ENCODE measurements at places on chromosomes 5 and 9.

GRCh38 chr9:128045831-128046230 is 21.3 kb downstream of the NAIF1 start:
- DNase-seq: no peak

GRCh38 chr5:147050172-147050571 is 171.6 kb upstream of the PPP2R2B start:
- no peak for DNase-seq

GRCh38 chr5:172454358-172455086 is at the start of gene SH3PXD2B:
Gene SH3PXD2B, minus strand, starts transcription at chr5:172454525. Its CDS starts 173 bp downstream, at chr5:172454352.
- DNase-seq: peak; percentile 13

- no peak for DNase-seq
Observed at GRCh38 chr9:1959371-1959770, 55.8 kb upstream of the SMARCA2 start.

- DNase-seq: no peak
Observed at GRCh38 chr5:94470802-94471201, 147.6 kb downstream of the KIAA0825 start.

- no peak for DNase-seq
Observed at GRCh38 chr5:113140837-113141671, 164.5 kb downstream of the DCP2 start.

DNA sequence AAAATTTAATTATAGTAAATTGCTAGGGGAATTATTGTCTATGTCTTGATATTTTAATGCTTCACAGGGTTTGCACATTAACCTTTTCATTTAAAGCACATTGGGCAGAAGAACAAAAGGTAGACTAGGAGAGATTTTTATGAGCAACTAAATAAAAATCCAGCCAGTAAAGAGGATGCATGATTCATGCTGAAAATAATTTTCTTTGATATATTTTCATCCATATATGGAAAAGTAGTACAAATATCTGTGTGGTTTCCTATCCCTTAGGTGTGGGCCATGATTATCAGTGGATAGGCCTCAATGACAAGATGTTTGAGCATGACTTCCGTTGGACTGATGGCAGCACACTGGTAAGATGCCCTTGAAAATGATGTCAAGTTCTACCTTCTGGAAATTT is 83.1 kb downstream of the VCAN start:
- no peak for DNase-seq

DNA sequence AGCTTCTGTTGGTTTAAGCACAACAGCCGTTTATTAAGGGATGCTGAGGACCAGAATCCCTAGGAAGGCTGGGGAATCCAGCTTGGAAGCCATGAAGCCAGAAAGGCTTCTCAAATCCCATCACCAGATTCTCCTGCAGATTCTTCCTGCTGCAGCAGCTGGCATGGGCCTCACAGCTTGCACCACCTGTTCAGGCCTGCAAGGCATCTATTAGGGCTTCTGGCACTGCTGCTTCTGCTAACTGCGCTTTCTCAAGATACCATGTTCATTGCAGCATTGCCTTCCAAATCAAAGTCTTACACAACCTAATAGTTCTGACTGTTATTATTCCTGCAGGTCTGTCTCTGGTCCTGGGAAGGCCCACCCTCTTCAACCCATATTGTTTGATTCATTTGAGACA is 51.2 kb upstream of the ZNF366 start:
- DNase-seq: no peak

GRCh38 chr5:145793574-145793973 is 41.6 kb downstream of the PRELID2 start:
- no peak for DNase-seq

- DNase-seq: no peak
Observed at GRCh38 chr5:148909766-148910165, 83.4 kb downstream of the ADRB2 start.

GRCh38 chr9:89563571-89564345 is 41.1 kb upstream of the GADD45G start:
- DNase-seq: no peak

- no peak for DNase-seq
Observed at GRCh38 chr5:165405340-165405739, 1899.9 kb downstream of the MAT2B start.

DNA sequence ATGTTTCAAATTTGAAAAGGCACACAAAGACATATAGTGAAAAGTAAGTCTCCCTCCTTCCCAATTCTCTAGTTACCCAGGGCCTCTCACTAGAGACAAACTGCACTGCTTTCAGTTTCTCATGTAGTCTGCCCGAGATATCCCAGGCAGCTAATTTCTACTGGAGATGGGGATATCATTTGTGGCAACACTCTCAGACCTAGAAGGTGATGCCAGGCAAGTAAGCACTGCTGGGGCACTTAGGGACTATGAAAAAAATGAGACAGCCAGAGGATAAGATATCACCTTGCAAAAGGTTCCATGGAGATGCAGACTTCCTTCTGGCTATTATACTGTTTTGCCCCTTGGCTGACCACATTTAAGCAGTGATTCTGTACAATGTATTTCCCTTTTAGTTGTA is 12.6 kb downstream of the SIL1 start:
- no peak for DNase-seq

DNA sequence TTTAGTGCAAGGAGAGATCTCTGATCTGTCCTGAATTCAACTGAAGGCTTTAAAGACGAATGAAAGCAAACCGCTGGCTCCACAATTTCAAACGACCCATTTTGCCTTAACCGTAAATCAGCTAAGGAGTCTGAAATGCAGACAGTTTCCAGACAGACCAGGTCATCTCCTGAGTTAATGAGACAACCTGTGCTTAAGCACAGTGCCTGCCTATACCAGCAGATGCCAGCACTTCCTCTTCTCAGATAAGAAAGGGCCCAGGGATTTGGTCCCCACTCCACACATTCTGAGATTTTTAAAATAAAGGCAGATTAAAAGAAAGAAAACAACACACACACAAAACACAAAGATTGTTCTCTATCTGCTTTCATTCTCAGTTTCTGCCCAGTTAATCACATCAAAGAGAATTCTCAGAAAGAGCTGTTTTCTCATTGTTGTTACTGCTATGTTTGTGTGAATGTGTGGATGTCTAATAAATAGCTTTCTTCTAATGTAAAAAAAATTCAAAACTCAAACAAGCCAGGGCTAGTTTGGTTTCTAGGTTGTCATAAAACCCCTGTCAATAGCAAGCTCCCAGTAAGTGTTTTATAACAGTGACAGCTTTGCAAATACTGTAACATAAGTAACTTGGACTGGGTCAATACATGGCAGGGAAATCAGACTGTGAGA is 157.7 kb upstream of the SLC24A2 start:
- no peak for DNase-seq

GRCh38 chr5:18797222-18797621 is 1163.0 kb downstream of the TAF11L14 start:
- no peak for DNase-seq

DNA sequence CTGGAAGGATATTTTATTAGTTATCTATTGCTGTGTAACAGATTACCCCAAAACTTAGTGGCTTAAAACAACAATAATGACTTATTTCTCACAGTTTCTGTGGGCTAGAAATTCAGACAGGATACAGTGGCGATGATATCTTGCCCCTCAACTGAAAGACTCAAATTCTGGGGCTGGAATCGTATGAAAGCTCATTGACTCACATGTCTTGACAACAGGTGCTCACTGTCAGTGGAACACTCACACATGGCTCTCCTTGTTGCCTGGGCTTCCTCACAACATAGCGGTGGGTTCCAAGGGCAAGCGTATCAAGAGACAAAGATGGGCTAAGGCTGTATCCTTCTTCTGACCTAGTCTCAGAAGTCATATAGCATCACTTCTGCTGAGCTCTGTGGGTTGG is 3.7 kb upstream of the GNPDA1 start:
- DNase-seq: no peak

DNA sequence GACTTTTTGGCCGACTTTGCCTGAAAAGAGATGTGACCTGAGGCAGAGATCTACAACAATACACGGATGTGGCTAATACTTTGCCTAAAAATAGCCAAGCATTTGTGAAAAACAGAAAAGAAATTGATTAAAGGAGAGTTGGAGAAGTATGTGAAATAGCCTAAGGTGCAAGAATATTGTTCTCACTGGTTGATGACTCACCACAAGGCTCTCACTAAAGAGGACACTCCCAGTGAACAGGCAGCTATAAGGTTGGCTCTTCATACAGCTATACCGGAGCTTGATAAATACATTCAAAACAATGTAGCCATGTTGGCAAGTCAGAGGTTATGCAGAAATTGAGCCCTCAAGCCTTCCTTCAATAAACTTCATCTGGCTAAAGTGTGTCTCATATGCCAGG is 317.2 kb upstream of the GRAMD2B start:
- DNase-seq: no peak

DNA sequence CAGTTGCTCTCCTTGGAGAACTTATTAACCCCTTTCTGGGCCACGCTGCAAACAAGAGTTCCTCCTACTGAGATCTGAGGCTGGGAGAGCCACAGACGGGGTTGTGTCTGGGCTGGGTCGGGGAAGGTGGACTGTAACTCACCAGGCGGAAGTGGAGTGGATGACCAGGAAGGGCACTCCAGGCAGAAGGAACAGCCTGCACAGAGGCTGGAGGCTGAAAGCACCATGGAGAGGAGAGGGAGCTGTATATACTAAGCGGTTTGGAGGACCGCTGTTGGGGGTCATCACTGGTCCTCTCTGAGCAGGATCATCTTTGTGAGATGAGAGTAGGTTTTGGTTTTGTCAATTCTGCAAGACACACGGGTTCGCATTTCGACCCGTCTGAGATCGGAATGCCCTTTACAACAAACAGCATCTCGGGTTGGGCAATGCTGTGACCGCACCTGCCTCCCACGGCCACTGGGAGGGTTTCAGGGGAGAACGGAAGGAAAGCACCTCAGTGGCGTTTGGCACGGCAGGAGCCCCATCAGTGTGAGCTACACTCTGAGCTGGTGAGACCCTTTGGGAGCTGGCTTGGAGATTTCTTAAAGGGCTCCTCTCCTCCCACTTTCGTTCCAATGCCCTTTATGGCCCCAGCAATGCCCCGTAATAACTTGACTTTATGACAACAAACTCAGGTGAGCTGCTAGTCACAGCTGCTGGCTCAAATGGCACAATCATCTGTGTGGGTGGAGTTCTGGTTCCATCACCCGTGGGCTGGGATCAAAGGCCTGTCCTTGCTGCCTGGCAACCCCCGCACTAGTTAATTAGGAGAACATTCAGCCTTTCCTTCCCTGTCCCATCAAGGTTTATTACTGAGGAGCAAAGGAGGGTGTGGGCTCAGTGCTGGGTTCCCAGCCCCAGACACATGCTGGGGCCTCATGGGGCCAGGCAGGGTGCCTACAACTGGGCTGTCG is 18.7 kb upstream of the NEURL1B start:
- DNase-seq: no peak

DNA sequence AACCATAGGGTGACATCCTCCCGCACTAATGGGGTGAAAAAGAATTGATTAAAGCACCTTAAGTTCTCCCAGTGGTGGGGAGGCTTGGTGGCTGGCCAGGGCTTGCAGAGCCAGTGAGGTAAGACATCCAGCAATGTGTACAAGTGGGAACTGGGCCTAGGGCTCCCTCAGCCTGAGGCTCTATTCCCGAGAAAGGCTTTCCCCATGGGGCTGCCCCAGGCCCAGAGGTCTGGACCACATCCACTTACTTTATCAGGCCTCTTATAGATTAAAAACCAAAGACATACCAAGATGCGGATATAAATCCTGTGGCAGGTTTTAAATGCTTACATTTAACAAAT is 35.3 kb downstream of the C5orf15 start:
- DNase-seq: no peak

- DNase-seq: no peak
Observed at GRCh38 chr9:81767921-81768320, 78.6 kb upstream of the TLE1 start.

- no peak for DNase-seq
Observed at GRCh38 chr9:131214286-131214856, 61.9 kb downstream of the FAM78A start.

GRCh38 chr5:123000731-123001130 is 35.8 kb downstream of the PPIC start:
- DNase-seq: no peak

GRCh38 chr9:137194388-137194787 is 5.9 kb downstream of the SSNA1 start:
- DNase-seq: no peak

Data from stimulated activated CD8-positive, alpha-beta memory T cell treated with anti-CD3 and anti-CD28 coated beads, Interleukin-12 subunit alpha, Interleukin-12 subunit beta, amount 100 ng/mL, for 4 hours (primary cell).